Fibroblast of lung (primary cell): ENCODE measurements at places on chromosomes 13 and 19.
A peak's percentile ranks its signal among the peaks of the same experiment; 100 is the strongest.

GRCh38 chr19:18832306-18833140, 764 bp downstream of the UPF1 start:
- no peak for DNase-seq

GRCh38 chr19:29483944-29484581, 41.7 kb upstream of the VSTM2B start:
- DNase-seq, result no peak

- DNase-seq, result no peak
These were observed 20.7 kb upstream of the NLRP12 start for GRCh38 chr19:53844849-53845246.

- no peak for DNase-seq
These were observed 77.1 kb downstream of the GNG7 start for GRCh38 chr19:2625434-2625833.

GRCh38 chr13:74274916-74275315, 140.7 kb upstream of the KLF12 start:
- no peak for DNase-seq

GRCh38 chr19:2587001-2587719, 111.2 kb downstream of the GADD45B start:
- DNase-seq, result peak; percentile 47

GRCh38 chr19:40672573-40673299, 17.7 kb downstream of the NUMBL start:
- DNase-seq, result no peak

DNA sequence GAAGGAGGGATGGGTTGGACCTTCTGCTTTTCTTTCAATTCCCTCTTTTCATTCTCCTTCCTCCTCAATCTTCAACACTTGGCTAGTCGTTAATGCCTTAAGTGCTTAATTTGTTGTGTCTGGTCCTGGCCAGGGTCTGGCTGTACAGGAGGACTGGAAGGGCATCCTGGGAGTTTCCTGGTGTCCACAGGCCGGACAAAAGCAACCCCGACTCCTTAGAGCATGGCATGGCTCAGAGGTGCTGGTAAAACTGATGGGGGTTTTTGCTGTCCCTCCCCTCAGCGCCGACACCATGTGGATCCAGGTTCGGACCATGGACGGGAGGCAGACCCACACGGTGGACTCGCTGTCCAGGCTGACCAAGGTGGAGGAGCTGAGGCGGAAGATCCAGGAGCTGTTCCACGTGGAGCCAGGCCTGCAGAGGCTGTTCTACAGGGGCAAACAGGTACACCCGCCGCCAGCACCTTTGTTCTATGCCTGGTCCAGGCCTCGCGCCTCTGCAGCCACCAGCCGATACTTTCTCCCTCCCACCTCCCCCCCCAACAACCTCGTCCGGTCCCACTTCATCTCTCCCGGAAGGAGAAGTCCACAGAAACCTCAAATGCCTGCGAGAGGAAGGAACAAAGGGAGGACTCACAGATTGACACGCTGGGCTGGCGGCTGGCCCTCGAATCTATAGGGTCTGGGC, 1.4 kb downstream of the UHRF1 start:
- DNase-seq, result peak; percentile 87

DNA sequence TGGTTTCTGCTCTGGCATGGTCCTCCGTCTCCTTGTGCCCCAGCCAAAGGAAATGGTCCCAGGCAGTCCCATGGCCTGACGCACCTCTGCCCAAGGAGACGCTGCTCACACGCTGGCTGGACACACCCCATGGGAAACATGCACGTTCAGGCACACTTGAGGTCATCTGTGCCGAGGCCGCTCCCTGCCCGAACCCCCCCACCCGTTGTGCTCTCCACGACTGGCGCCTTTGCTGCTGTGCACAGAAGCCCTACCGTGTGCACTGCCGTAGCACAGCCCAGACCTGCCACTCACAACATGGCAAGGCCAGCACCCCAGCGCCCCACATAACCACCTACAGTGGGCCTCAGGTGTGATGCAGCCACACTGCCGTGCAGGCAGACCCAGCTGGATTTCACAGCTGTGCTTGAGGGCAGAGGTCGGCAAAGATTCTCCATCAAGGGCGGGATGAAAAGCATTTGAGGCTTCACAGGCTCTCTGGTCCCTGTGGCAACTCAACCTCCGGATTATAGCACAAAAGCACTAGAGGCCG, 65.7 kb downstream of the SPACA7 start:
- DNase-seq, result no peak

DNA sequence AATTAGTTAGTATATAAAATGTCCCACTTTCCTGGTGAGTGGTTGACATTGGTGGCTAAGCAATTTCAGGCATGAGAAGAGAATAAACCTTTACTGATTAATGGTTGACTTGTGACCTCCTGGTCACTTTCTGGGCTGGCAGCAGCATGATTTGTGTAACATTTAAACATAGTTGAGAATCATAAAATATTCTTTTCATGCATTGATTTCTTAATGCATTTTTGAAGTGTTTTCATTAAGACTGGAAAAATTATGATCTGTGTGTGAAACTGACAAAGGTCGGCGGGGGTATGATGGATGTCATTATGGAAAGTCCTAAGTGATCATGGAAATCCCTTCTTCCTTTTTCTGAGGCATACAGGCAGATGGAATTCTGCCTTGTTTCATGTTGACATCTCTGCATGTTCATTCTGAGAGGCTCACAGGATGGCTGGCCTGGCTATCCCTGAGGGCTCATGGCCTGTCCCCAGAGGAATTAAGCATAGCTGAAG, 98.7 kb upstream of the RNF113B start:
- DNase-seq, result no peak

GRCh38 chr19:4053423-4054324, 13.0 kb downstream of the ZBTB7A start:
- no peak for DNase-seq

- no peak for DNase-seq
These were observed 111.0 kb downstream of the RGCC start for GRCh38 chr13:41568143-41568971.

DNA sequence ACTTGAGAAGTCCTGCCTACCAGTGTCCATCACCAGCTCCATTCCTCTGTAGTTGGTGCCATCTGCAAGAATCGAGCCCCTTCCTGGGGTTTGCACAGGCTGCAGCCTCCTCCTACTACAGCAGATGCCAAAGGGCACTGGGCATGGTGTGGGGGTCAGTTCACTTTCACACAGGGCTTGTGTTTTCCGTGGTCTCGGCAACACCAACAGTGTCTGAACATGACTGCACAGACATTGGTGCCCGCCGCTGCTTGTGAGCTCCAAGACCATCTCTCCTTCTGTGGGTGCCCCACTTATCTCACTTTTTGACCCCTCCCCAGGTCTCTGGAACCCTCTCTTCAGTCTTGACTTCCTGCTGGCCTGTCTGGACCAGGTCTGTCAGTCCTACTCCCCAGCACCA, 15.2 kb downstream of the ZNF446 start:
- no peak for DNase-seq

DNA sequence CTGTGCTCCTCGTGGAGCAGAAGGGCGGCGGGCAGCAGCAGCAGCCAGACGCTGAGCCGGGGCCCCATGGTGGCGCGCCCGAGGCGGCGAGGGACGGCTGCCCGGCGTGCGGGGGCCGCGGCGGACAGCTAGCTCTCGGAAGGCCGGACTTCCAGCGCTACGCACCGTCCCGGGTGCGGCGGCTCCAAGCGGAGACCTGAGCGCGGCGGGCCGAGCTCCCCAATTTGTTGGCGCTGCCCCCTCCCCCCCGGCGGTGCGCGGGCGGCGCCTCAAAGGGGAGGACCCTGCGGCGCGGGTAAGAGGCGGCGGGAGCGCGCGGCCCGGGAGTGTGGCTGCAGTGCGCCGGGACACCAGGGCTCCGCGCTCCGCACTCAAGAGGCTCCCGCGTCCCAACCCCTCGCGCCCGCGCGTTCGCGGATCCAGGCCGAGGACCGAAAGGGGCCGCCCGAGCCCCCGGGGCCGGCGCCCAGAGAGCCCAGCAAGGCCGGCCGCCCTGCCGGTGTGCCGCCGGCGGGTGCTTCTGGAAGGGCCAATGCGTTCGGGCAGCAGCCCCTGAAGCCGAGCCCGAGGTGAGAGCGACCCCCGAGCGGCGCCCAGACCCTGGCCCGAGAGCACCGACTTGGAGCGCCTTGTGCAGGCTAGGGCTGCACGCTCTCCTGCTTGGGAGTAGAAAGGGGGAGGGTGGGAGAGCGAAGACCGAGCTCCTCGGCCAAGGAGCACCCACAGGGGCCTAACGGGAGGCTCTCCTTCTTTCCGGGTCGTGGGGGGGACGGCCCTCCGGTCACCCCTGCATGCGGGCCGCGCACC, at the start of the genes COL4A1 and COL4A2:
COL4A1 (minus strand) TSS at position 198 of the 807 bp plus-strand sequence; CDS start at position 68, 130 bp downstream.
COL4A2 (plus strand) TSS at position 325 of the 807 bp plus-strand sequence. CDS start 620 bp downstream, outside the sequence.
- peak; percentile 71 for DNase-seq

DNA sequence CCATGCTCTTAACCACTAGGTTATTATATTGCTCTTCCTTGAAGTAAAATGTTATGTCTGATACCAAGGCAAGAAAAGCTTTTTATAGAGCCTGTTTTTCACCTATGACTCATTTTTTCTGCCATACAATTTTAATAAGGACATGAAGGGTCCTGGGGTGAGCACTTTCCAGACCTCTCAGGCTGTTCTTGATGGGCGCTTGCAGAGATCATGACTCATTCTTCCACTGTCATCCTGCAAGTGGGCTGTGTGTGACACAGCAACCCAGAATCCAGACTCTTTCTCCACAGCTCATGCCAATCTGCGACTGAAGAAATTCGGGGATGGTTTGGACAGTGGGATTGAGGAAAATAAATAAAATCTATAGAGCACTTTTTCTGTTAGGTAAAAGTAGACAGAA, 506.7 kb upstream of the NBEA start:
- DNase-seq, result peak; percentile 47
